ENCODE measurements at places on chromosomes 4 and X.

DNA sequence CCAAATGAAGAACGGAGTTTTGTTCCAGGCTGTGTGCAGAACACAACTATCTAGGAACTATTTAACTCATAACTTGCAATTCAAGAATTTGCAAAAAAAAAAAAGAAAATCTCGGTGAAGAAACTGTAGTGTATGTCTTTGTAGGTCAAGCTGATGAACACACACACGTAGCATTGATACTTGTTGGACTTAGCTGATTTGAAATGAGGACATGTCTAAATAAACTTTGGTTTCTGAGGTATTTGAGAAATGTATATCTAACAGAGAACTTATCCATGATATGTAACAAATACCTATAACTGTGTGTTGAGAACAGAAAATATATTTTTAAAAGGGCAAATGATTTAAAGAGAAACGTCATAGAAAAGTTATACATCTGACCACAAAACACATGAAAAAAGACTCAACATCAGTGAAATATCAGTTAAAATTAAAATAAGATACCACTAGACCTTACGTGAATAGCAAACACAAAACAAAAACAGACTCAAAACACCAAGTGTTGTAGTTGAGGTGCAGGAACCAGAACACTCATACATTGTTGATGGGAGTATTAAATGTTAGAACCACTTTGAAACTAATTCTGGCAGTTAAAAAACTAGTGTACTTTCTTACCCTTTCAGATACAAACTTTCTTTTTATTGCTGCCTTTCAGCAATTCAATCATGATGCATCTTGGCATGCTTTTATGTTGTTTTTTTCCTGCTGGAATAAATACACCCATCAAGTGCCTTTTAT is 1535.8 kb upstream of the PCDH10 start:
- no peak for DNase-seq

GRCh38 chrX:95055991-95056390 is 1382.0 kb downstream of the FAM133A start:
- DNase-seq = no peak

- DNase-seq = peak; percentile 26
These were observed 3.3 kb downstream of the RELL1 start for GRCh38 chr4:37682701-37683401.

DNA sequence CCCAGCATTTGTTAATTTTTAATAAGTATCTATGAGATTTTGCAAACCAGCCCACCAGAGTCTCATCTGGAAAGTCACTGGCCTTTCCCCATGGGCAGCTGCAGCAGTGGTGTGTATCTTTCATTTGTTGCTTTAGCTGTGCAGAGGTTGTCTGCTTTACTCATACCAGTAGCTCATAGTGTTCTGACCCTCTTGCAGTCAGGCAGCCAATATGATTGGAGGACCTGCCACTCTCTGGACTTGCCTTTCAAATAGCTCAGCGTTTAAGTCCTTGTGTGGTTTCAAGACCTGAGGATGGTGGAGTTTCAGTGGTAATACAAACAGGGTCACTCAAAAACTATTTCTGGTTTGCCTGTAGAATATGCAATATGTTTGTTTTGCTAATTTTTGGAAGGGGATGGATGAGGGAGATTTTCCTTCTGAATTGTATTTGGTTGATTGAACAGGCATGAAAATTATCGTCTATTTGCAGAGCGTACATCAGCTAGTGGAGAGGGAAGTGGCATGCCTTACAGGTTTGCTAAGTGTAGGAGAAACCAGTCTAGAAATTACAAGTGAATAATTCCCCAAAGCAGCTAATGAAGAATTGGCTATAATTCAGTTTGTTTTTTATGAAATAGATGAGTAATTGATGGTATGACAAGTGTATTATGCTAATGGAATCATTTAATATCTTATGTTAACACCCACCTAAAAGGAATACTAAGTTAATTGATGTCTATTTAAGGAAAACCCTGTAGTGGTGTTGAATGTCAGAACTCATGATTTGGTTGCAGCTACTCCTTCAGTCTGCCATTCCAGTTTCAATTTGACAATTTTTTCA is 8.9 kb downstream of the POLA1 start:
- no peak for DNase-seq

DNA sequence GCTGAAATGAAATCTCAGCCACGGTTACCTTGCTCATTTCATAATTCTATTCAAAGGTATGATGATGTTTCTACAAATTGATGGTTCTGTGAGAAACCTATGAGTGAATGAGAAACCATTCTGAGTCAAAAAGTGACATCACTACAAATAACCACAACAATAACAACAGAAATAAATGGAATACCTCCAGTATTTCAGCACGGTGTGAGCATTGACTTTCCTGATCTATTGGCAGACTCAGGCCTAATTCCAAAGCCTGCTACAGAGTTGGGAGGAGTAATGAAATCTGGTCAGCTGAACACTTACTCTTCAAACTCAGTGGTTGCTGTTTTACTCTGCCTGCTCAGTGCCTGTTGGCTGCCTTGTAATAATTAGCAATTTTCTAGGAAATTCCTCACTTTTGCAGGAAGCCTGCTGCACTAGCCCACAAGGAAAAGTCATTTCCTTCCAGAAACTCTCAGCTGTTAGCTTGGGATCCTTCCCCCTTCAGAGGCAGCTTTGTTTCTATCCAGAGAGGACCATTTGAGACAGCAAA is 18.8 kb upstream of the SYNPO2 start:
- no peak for DNase-seq

DNA sequence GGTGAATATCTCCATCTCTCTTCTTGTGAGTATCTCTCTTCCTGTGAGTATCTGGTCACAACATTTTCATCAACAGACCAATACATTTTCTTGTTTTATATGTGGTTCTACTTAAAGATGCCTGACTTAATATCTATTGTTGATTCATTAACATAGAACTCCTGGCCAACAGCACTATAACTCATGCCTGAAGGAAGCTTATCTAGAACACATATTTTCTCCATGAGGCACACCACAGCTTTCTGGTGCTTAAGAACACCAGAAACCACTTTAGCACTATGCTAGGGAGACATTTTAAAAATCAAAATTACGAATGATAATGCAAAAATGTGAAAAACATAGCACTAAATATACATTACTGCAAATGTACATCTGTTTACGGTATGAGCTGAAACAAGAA is 190.4 kb downstream of the GABRB1 start:
- no peak for DNase-seq

- DNase-seq = no peak
These were observed 37.3 kb upstream of the LPAR4 start for GRCh38 chrX:78710171-78710570.

DNA sequence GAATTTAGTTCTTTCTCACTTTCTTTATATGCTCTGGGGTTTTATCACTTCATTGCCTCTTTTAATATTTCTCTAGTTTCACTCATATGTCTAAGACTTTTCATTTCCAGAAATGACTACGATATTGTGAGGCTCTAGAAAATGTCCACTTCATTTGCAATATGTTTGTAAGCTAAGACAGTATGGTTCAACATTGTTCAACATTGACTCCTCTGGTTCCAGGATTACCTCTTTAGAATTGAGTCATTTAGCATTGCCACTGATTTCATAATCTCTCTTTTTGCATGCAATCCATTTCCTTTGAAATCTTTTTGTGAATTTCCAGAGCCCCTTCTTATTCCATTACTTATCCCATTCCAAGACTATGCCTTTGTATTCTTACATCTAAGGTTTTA is 32.3 kb downstream of the BBS12 start:
- no peak for DNase-seq

- DNase-seq = no peak
These were observed at the start of gene ZIC3 for GRCh38 chrX:137565921-137566745. Gene ZIC3 (plus strand): TSS chrX:137566127. CDS start chrX:137566692, 565 bp downstream.

- no peak for DNase-seq
These were observed 100.6 kb downstream of the CHIC2 start for GRCh38 chr4:53963781-53964180.

DNA sequence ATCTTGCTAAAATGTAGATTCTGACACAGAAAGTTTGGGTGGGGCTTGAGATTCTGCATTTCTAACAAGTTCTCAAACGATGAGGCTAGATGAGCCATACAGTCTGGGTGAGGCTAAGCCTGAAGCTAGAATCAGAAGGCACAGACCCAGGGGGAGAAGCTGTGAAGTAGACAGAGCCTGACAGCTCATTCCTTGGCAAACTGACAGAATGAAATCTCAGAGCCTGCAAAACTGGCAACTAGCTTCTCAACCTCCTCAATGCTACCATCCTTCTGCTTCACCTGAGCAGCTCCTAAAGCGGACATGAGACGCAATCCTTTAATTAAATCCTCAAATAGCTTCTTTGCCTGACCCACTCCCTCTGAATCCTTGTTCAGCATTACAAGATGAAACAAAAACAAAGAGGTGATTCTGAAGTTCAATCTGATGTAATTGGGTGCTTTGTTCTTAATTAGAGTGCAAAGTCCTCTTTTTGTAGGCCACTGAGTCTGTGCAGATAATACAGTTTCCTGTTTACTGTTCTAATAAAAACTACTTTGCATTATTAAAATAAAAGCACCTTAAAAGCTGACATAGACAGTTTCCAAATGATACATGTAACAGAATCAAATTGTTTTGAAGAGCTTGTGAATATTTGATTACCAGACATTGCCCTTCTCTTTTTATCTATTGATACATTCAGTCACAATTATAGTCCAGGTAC is 71.0 kb upstream of the BMP2K start:
- DNase-seq = no peak

DNA sequence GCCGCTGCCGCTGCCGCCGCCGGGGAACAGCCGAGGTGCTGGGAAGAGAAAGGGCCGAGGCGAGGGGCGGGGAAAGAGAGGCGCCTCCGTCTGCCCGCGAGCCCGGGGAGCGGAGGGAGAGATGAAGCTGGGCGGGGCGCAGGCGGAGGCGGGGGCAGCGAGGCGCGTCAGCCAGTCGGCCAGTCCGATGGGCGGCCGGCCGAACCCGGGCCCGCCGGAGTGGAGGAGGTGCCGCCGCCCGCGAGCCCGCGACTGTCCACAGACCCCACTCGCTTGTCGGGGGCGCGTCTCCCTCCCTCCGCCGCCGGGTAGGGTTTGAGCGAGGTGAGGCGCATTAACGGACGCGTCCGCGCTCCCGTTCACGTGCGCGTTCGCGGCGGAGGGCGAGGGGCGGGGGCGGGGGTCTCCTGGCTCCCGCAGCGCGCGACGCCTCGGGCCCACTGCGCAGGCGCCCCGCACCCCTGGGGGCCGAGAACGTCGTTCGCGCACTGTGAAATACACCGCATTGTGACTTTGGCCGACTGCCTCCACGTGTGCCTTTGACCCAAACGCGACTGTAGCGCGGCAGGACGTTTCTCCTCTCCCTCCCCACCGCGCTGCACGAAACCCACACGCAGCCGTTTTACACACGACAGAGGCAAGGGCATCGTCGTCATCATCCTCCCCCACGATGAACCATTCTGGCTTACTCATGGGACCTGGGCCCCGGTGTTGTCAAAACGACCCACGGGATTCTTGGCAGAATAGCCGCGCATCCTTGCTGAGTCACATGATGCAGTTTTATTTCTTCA is at the start of gene NUDT11:
TSS of gene NUDT11 (minus strand) at position 92 of the 791 bp plus-strand sequence. CDS start 148 bp downstream, outside the sequence.
- DNase-seq = peak; percentile 34

GRCh38 chr4:120052856-120053255 is 13.8 kb downstream of the MAD2L1 start:
- DNase-seq = no peak

DNA sequence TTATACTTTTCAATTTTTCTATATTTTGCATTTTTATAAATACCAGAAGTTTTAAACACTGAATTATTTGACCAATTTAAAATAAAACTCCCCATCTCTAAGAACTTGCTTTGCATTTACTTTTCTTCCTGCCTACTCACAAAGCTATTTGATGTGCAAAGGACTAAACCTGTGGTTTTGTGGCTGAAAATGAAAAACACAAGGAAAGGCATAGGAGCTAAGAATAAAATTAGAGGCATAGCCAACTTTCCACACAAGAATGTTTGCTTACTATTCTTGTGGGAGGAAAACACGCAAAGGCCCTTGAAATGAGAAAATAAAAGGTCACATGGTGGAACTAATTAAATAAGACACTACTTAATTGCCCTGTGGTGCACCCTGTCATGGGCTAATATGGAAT is 221.2 kb downstream of the KLHL13 start:
- no peak for DNase-seq

DNA sequence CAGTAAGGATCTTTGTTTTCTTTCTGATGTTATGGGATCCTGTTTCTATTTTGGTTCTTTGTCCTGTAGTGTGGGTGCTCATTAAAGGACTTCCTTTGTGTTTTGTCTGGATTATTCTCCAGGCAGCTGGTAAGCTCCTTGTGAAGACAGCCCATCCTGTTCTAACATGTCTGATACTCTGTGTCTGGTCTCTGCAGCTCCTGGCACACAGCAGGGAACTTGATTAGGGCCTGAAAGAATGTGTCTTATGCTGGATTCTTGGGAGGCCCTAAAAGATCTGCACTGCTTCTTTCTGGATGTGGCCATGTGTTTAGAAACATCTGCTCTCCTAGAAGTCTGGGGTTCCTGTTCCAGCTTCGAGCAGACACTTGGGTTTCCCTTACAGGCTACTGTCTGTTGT is 38.1 kb upstream of the ATXN3L start:
- DNase-seq = no peak

- no peak for DNase-seq
These were observed 29.0 kb downstream of the COQ2 start for GRCh38 chr4:83255584-83255983.

DNA sequence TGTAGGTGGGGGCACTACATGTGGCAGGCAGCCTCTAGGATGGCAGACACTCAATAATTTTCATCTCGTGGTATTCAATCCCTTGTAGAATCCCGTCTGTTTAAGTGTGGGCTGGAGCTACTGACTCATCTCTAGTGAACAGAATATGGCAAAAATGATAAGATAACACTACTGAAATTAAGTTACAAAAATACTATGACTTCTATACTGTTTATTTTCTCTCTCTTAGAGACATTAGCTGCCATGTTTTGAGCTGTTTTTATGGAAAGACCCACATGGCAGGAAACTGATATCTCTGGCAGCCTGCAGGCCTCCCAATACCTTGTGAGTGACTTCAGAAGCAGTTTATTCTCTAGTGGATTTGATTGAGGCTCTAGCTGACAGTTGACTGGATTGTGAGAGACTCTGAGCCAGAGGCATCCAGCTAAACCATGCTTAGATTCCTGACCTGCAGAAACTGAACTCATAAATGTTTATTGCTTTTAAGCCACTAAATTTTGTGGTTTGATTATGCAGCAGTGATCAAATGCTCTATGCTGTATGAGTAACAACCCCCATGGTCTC is 298.8 kb upstream of the CTSO start:
- no peak for DNase-seq
